ENCODE measurements at places on chromosomes 2 and 18. TPM values are rescaled to one million over a fixed set of nuclear protein-coding genes. Genes with fewer than 3 reads are reported as not detected.

DNA sequence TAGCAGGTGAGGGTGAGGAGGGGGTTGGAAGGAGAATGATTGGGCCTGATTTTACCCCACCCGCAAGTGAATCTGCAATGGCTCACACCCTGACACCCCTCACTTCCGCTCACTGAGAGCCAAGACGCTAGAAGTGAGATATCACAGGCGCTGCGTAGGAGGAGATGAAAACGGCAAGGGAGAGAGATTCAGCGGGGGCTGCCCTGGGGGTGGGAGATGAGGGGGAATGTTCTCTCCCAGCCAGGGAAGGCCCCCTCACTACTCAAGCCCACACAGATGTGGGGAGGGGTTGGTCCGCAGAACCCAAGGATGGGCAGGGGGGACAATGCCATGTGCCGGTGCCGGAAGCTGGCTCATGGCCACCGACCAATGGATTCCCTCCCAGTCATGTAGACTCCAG lies 32.9 kb downstream of the LOXHD1 start:
- no peak for DNase-seq

DNA sequence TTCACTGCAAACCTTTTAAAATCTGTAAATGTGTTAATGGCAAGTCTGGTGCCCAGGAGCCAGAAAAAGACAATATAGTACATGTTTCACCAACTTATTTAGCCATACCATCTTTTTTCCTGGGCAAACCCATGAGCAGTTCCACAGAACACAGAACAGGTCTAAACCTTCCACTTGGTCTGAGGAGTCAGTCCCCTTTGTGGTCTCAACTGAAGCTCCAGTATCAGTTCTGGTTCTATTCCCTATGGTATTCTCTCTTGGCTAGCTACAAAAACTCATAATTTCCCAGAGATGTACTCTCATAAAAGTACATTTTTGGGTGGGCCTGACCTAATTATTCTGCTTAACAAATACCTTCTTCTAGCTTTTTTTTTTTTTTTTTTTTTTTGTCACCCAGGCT lies 31.2 kb downstream of the STK17B start:
- DNase-seq = no peak

- no peak for DNase-seq
Observed at GRCh38 chr18:39184176-39184575, 1618.6 kb upstream of the CELF4 start.

DNA sequence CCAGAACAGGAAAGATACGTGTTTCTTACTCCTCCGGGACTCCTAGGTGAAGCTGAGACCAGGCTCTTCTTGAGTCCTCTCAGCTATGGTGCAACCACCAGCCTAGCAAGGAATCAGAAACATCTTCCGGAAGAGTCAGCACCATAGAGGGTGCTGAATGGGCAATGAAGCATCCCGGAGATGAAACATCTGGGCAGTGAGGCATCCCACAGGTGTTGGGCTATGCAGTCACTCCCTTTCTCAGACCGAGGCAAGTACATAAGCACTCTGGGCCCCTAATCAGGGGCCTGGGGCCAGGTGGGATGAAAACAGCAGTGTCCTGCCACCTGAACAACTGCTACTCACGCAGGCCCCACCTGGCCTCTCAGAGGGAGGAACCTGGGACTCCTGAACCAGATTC lies 1.4 kb upstream of the CAPN10 start:
- peak; percentile 34 for DNase-seq

DNA sequence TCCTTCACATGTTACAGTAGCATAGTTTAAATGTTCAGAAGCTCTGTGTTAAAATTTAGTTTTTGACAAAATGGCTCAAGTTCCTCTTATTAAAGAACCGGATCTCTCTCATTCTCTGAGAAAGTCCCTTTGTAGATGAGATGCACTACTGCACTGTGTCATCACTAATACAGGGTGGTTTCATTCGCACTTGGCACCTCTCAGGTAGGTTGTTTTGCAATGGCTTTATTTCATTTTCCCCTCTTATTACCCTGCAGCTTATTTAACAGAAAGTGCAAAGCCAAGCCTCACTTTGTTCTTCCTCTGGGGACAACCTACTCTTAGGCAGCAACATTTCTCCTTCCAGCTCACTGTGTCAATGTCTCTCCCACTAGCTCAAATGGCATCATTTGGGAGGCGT lies 185.1 kb downstream of the DLGAP1 start:
- DNase-seq = no peak

GRCh38 chr2:240998995-240999791 lies 775 bp downstream of the SNED1 start:
- DNase-seq = peak; percentile 79

DNA sequence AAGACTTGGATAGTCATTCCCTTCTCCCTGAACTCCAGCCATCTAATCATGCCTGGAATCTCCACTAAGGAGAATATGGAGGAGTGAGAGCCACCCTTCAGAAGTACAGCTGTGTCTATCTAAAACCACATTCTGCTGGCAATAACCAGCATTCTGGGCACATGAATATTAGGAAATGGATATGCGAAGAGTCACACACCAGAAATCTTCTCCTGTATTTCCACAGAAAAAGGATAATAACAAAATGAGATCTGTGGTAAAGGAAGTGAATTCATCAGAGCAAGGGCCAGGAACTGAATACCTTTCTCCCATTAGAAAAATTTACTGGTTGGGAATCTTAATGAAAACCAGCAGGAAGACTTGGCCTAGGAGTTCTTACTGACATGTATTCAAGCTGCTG lies 218.8 kb downstream of the SCG2 start:
- DNase-seq = no peak

DNA sequence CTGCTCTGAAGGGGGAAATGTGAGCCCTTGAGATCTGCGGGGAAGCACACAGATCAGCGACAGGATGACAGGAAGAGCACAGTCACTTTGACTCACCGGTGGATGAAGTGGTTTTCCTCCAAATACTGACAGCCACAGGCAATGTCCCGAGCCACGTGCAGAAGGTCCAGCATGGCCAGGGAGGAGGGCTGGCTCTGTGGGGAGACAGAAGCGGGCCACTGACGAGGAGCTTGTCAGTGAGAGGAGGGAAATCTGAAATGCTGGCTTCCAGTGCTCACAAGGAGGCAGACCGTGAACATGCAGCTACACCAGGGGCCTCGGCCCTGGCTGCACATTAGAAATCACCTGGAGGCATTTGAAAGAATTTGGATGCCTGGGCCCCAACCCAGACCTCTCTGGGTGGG lies 98.7 kb downstream of the CLIP4 start:
- no peak for DNase-seq

GRCh38 chr18:68103561-68103960 lies 587.0 kb upstream of the DSEL start:
- no peak for DNase-seq

DNA sequence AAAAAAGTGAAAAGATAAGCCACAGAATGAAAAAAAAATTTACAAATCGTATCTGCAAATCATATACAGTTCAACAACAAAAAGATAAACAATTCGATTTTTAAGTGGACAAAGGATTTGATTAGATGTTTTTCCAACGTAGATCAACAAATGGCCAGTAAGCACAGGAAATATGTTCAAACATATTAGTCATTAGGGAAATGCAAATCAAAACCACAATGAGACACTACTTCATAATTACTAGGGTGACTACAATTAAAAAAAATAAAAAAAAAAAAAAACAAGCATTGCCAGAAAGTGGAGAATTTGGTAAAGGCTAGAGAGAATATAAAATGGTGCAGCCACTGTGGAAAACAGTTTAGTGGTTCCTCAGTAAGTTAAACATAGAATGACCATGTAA lies 38.3 kb upstream of the RNU4ATAC start:
- DNase-seq = no peak

DNA sequence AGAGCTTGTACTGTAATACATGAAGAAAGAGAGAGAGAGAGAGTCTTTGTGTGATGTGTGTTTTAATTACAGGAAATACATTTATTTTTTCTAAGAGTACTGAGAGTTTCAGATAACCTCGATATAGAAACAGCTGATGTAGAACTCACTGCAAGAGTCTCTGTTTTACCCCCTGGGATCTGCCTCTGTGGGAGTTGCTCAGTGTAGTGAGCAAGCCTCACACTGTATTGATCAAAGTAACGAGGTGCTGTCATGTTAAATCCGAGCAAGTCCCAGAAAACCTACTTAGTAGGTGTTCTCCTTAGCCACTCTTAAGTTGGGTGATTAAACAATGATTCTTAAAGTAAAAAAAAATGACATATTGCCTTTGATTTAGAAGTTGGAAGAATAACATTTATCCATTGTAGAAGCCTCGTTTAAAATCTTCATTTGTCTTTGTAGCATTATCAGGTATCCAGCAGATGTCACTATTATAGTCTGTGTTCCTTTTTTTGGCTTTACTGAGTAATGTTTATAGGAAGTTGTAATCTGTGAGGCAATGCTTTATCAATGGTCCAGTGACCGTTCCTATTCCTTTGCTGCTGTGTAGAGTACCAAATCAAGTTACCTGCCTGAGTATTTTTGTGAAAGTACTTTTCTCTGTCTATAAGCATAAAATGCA lies 219.0 kb downstream of the MYO3B start:
- DNase-seq = no peak

MROH2A gene
- total RNA-seq = not detected

CFAP53 gene
- total RNA-seq = not detected

IL36RN gene
- not detected for total RNA-seq

All from Right ventricle myocardium inferior (tissue), 1 donor.